ENCODE measurements at places on chromosomes 1 and 21. TPM values are rescaled to one million over a fixed set of nuclear protein-coding genes. Genes with fewer than 3 reads are reported as not detected.

The NPPB gene
- total RNA-seq = not detected

The SPOCD1 gene
- 3.9 TPM for total RNA-seq

The GBP5 gene
- not detected for total RNA-seq

The RGS13 gene
- not detected for total RNA-seq

The SPRR1A gene
- not detected for total RNA-seq

The PLPPR5 gene
- not detected for total RNA-seq

The PDZK1 gene
- total RNA-seq = 0.90 TPM

The ZNF692 gene
- total RNA-seq = 20.4 TPM

The NCAM2 gene
- not detected for total RNA-seq

The OLIG1 gene
- total RNA-seq = not detected

The C2CD2 gene
- 6.2 TPM for total RNA-seq

The PERM1 gene
- total RNA-seq = 0.15 TPM

The USP24 gene
- 13.2 TPM for total RNA-seq

The HCRTR1 gene
- not detected for total RNA-seq

The CLIC6 gene
- total RNA-seq = 0.09 TPM

The MMP23B gene
- total RNA-seq = 0.33 TPM

The FCRL6 gene
- not detected for total RNA-seq

The MAP10 gene
- total RNA-seq = 1.1 TPM

The RGS16 gene
- 0.18 TPM for total RNA-seq

The HEYL gene
- total RNA-seq = 3.4 TPM

The LORICRIN gene
- not detected for total RNA-seq

The NT5C1A gene
- not detected for total RNA-seq

The CDK18 gene
- 1.0 TPM for total RNA-seq

The C1orf159 gene
- total RNA-seq = 14.7 TPM

The CD48 gene
- total RNA-seq = not detected

The FCRL1 gene
- total RNA-seq = not detected

The SMIM11 gene
- 20.0 TPM for total RNA-seq

The OR1C1 gene
- not detected for total RNA-seq

The MXRA8 gene
- total RNA-seq = 0.25 TPM

The DNASE2B gene
- not detected for total RNA-seq

The HES2 gene
- 5.5 TPM for total RNA-seq

The ARPC5 gene
- total RNA-seq = 172 TPM

The LINGO4 gene
- not detected for total RNA-seq

The AQP10 gene
- not detected for total RNA-seq

The ANXA9 gene
- 0.95 TPM for total RNA-seq
